ENCODE measurements at places on chromosomes 4 and X.

DNA sequence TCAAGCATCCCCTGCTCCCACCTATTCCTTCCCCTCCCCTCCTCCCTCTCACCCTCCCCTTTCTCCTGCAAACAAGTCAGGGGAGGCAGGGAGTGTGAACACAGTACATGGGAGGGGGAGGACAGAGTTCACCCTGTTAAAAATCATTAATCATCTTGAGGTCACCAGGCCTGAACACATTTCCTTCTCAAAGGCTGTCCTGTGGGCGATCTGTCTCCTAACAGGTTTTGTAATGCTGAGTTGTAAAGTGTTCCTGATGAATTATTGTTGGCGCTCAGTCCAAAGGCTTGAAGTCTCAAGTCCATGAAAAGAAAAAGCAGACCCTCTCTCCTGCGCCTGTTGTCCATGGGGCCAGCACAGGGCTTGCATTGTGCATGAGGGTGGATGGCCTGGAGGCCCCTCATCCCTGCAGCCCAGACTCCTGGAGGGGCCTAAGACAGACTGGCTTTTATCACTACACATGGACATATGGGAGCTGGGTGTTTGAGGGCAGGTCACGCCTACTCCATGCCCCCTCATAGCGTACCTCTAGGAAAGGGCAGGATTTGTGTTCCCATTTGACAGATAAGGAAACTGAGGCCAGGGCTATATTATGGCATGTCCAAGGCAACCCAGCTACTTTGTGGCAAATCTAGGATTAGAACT is 189.1 kb downstream of the RAB28 start:
- no peak for DNase-seq

DNA sequence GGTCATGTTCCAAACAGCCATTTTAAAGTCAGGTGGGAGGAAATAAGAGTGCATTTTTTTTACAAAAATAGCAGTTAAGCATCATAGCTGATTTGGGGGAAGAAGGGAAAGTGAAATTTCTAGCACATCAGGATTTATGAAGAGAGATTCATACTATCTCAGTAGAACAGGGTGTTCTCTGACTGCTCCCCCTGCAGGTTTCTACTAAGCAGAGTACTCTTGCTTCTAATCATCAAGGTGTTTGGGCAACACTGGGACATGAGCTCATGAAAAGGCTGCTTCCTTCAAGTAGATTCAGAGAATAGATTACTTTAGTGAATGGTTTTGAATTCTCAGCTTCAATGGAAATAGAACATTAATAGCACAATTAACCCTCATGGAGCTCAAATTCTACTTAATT is 591.4 kb upstream of the PCDH10 start:
- DNase-seq: no peak

- no peak for DNase-seq
Measured at GRCh38 chr4:136699905-136700304, 832.4 kb downstream of the PCDH18 start.

DNA sequence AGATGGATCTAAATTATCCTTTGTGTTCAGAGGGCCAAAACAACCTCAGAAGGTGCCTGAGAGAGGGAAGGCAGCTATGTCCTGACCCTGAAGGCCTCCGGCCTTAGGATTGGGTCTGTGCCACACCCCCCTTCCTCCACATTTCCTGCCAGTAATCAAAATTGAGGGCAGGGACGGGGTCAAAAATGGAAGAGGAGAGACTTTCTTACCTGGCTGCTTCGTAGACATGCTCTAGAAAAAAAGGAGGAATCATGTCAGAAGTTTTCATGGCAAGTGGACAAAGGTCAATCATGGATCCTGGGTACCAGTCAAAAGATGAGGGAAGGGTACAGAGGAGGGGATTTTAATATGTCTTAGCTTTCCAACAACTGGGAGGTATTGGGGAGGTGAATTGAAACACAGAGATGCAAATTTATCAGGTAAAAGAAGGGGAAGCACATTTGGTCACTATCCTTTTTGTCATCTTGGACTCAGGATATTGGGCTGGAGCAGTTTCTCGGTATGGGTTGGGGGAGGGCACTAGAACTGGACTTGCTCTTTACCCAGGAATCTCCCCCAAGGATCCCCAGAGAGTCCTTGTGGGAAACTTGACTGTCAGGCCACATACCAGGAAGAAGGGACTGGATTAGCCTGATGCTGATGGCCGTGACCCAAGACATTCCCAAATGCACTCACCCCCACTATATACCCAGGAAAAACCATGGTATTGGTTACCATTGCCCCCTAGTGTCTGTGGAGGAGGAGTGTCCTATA is 17.1 kb downstream of the VSIG4 start:
- no peak for DNase-seq

GRCh38 chrX:34343001-34343400 is 210.9 kb upstream of the FAM47A start:
- DNase-seq: no peak

Measured in non-pigmented ciliary epithelial cell (primary cell).